Karpas-422 (cell line): ENCODE measurements at places on chromosomes 2 and 18.

GRCh38 chr2:217827430-217828201 is 175.2 kb downstream of the TNS1 start:
- DNase-seq: no peak

DNA sequence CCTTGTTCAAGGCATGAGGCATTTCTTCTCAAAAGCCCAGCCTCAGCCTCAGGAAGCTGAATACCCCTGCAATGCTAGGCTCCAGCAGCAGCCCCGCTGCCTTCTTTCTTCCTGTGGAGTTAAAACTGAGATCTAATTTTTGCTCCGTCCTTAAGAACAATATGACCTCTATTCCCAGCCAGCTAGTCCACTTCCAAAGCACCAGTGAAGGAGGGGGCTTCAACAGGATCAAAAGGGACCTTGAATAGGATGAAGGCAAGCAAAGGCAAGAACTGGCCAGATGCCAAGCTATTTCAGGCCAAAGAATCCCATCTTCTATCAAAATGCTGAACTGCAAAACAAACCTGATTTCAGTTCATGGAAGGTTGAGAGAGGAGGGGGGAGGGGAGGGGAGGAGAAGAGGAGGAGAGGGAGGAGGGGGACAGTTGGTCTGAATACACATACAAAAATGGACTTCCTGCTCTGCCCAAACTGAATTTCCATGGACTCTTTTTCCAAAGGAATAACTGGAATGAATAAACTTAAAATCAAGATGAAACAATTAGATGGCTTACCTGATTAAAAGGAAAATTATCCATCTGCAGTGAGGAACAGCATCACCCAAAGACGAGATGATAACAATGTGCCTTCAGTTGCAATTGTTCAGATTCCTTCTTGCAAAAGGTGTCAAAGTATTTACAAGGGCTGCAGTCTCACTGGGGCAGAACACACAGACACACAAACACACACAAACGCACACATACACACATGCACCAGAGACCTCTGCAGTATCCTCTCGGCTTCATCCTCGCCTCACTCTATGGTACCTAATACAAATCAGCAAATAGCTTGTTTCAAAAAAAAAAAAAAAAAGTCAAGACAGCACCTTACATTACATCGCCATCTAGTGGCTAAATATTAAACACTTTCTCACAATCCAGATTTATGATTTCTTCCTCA is at the start of gene SCN1A:
SCN1A (minus strand) TSS at position 804 of the 939 bp plus-strand sequence. CDS start 54,399 bp downstream, outside the sequence.
- DNase-seq: peak; percentile 82

DNA sequence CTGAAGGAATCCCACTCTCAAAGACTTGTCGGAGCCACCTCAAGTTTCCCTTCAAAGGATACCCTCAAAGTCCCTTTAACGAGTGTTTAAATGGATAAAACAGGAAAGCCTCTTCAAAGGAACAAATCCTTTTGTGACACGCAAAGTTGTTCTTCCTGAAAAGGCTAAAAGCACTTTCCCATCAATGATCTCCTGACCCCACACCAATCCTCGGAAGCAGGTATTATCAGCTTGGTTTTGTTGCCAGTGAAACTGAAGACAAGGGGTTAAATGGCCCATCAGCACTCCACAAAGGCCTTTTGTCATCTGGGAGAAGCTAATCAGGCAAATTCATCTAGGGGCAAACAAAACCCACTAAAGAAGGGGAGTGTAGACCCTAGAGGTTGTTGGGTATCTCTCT is 418.0 kb upstream of the ID2 start:
- no peak for DNase-seq

- peak; percentile 96 for DNase-seq
These were observed 3.6 kb downstream of the ZNF516 start for GRCh38 chr18:76491473-76491775.

DNA sequence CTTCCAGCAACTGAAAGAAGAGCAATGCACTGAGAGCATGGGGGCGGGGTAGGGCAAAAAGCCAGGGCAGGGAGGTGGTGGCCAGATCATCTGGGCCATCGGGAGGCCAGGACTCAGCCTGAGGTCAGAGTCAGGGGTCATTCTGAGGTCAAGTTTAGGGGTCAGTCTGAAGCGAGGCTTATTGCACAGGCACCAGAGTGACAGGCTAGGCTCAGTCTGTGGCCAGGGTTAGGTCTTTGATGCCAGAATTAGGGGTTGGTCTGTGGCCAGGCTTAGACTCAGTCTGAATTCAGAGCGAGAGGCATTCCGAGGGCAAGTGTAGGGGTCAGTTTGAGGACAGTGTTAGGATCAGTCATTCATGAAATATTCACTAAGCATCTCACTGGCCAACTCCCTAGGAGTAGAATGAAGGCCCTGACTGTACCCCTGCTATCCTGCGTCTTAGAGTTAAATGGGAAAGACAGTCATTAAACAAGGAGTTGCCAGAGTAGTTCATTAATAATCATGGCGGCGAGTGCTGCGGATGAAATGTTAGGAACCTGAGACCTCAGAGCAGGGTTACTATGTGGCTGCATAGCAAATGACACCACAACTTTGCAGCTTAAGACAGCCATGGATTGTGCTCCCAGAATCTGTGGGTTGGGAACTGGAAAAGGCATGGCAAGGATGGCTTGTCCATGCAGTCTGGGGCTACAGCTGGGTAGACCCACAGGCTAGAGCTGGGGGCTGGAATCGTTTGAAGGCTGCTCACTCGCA is 198.7 kb downstream of the CYP26B1 start:
- DNase-seq: no peak

GRCh38 chr2:133413863-133414262 is 154.4 kb downstream of the NCKAP5 start:
- DNase-seq: no peak

DNA sequence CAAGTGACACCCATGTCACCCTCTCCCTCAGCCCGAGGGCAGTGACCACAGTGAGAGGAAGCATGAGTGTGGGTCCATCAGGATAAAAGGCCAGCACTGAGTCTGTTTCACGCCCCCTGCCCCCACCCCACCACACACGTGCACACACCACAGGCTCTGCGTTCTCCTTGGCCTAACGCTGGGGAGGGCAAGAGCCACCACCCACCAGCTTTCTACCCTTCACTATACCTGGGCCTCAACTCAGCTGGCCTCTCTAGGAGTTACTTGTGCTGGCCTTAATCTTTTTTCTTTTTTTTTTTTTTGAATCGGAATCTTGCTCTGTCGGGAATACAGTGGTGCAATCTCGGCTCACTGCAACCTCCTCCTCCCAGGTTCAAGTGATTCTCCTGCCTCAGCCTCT is 140.5 kb downstream of the ZFP36L2 start:
- DNase-seq: no peak

GRCh38 chr2:7915302-7916091 is 766.4 kb upstream of the ID2 start:
- DNase-seq: no peak

DNA sequence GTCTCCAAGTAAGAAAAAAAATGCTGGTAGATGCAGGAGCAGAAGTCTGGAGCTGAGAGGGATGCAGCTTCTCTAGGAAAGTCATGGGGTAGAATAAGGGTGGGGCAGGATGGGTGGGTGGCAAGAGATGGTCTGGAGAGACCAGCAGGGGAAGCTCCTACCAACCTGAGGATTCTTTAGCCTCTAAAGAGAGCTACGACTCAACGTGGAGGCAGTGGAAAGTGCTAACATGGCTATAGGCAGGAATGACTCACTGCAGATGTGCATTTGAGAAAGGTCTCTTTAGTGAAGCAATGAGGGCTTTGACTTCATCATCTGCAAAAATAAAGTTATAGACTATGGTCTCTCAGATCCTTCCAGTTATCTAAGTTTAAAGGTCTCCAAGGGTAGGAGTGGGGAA is 722.8 kb upstream of the RAB6C start:
- DNase-seq: no peak

DNA sequence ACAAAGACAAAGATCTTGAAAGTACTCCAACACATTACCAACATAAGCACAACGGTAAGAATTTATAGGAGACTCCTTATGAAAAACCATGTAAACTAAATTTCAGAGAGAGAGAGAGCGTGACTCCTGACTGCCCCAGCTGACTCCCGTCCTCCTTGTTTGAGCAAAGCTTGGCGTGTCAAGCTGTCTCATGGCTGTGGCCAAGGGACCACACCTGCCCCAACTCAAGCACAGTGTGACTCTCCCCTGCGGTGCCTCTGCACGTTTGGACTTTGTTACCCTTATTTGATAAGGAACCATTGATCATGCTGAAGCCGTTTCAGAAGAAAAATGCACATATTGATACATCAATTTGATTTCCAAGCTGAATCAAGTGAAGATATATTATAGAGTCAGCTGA is 124.8 kb downstream of the COL6A3 start:
- no peak for DNase-seq

GRCh38 chr18:74225193-74225840 is 66.4 kb downstream of the CYB5A start:
- DNase-seq: no peak

DNA sequence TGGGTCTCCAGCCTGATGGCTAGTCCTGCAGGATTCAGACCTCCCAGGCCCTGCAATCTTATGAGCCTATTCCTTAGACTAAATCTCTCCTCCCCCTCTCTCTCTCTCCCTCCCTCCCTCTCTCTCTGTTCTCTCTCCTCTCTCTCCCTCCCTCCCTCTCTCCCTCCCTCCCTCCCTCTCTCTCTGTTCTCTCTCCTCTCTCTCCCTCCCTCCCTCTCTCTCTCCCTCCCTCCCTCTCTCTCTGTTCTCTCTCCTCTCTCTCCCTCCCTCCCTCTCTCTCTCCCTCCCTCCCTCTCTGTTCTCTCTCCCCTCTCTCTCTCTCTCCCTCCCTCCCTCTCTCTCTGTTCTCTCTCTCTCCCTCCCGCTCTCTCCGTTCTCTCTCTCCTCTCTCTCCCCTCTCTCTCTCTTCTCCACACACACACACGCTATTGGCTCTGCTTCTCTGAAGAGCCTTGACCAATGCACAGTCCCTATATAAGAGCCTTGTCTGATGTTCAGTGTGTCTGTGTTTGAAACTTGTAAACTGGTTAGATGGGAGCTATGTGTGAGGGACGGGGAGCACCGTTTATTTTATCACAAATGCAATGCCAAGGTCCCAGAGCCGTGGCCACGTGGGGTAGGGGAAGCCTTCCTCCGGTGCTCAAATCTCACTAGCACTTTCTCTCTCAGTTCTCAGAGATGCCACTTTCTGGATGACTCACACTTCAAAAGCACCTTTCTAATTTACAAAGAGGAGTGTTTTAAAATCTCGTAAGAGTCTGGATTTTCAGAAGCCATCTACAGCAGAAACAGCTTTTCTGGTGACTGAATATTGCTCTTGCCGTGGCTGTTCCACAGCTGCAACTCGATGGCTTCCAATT is 9.4 kb upstream of the PRLH start:
- no peak for DNase-seq

GRCh38 chr2:62045017-62045543 is 139.6 kb downstream of the COMMD1 start:
- no peak for DNase-seq

DNA sequence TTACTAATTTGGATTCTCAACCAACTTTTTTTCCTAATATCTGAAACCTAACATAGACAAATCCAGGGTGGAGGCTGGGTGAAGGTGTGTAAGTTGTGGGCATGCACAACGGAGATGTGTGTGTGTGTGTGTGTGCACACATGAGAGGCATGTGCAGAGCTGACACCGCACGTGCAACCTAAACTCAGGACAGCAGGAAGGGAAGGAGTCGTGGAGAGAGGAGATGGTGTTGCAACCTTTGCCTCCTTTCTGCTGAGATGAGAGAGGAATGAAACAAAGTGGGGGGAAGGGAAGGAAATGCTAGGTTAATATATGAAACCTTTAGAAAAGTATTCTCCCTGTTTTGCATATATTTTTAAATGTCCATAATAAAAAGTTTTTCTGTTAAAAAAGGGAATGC is 64.7 kb downstream of the KCTD1 start:
- no peak for DNase-seq

GRCh38 chr2:3465844-3466481 is 53.4 kb downstream of the ADI1 start:
- DNase-seq: no peak

- no peak for DNase-seq
These were observed 241.3 kb downstream of the RBM43 start for GRCh38 chr2:151020411-151020810.

GRCh38 chr2:55140316-55141219 is 90.3 kb upstream of the RTN4 start:
- DNase-seq: no peak

DNA sequence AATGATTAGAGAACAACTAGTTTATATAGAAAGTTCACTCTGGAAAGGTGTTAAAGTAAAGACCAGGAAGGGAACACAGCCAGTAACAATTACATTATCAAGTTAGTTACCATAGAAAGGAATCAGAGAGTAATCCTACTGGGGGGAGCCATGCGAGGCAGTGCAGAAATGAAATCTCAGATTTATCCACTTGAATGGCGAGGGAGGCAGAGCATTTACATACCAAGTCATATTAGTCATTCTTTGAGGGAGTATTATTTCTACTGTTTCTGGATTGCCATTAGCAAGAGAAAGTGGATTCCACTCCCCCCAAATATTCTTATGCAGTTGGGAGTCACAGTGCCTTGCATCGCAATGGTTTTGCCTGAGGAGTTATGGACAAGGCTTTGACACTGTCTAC is 472.7 kb upstream of the TRIB2 start:
- DNase-seq: no peak

- no peak for DNase-seq
These were observed 442.5 kb upstream of the KLHL29 start for GRCh38 chr2:22942441-22942840.

- DNase-seq: no peak
These were observed 377.6 kb upstream of the NETO1 start for GRCh38 chr18:73245345-73245744.

- peak; percentile 86 for DNase-seq
These were observed 7.6 kb upstream of the MSTN start for GRCh38 chr2:190069936-190070696.
